ENCODE measurements at places on chromosomes 1 and 21.

DNA sequence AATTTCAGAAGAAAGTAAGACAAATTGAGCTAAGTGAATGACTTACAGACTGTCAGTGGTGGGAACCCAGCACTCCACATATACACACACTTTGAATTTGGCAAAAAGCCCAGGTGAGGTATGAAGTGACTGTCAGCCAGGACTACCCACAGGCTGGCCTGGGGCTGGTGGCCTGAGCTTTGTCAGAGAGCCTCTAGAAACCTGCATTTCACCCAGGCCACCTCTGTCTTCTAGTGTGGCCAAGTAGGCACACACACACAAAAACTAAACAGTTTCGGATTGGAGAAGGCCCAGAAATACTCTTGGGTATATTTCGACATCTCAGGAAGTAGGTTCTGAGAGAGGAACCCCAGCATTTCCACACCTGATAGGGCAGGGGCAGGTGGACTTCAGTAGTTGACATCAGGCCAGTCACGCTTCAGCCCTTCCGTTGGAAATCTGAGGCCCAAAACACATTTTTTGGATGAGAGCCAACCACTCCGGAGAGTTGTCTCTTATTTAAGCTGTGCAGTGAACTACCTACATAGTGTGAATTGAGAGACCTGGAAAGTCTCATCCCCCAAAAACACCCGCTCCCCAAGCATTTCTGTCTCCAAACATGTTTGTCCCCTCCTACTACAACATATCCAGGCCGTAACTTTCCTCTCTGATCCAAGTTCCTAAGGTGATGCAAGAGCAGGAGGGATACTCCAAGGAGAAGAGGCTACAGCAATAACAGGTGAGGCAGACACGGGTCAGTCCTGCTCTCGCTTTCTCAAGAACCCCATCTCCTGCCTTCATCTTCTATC lies 167.2 kb upstream of the PROX1 start:
- no peak for DNase-seq

DNA sequence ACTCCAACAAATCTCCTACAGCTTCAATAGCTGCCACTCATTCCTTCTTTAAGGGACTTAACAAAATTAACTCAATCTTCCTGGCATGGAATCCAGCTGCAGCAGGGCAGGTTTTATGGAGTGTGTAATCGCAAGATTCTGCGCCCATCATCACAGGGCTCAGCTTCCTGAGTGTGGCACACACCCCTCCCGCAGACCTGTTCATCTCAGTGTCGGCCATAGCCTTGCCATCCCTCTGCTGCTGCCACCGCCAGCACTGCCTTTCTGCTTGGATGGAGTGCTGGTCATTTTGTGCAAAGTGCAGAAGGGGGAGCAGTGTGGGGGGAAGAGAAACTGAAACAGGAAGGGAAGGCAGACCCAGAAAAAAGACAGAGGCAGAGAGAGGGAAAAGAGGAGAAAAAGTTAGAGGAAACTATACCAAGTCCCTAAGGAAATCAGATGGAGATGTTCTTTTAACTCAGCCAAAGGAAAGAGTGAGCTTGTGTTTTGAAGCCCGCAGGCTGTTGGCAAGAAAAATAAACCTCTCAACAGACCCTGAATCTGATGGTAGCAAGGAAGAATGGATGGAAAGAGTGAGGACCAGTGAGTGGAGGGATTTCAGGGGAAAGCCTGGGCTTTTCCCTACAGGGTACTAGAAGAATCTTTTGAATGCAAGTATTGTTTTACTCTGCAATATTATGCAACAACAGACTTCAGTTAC lies 324.2 kb downstream of the SEC16B start:
- DNase-seq: no peak

- DNase-seq: peak; percentile 86
Measured at GRCh38 chr1:15740924-15741850, 1.1 kb upstream of the TMEM82 start.

GRCh38 chr1:112371775-112372174 lies 24.2 kb upstream of the CTTNBP2NL start:
- no peak for DNase-seq

DNA sequence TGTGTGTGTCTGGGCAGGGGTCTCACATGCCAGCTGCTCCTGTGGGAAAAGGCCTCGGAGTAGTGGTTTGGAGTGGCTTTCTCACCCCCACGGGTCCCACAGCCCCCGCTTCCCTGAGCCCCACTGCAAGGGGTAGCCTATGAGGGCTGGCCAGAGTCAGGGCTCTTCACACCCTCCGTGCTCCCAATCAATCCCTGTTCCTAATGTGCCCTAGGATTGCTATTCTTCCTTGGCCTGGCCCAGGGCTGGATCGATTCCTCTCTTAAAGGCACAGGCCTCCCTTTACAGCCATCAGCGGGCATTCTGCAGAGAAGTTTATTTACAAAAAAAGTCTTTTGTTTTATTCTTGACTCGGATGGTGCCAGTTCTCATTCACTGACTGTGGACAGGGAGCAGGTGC lies 19.3 kb upstream of the ACTL8 start:
- no peak for DNase-seq

DNA sequence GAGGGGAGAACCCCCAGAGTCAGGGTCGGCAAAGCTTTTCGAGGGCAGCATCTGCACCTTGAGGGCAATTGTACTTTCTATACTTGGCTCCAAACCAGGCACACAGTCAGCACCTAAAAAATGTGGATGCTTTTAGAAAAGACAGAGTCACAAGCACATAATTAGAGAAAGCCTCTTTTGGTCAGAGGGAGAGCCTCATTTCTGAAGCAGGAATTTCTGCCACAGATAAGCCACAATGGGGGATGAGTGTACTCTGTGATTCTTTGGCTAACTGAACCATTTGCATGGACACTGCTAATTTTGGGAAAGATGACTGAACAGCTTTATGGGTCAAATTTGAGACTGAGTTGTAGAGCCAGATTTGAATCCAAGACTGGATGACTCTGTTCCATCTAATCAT lies 635.7 kb downstream of the KIF26B start:
- no peak for DNase-seq

- DNase-seq: no peak
Measured at GRCh38 chr1:185487936-185488335, 170.9 kb upstream of the IVNS1ABP start.

DNA sequence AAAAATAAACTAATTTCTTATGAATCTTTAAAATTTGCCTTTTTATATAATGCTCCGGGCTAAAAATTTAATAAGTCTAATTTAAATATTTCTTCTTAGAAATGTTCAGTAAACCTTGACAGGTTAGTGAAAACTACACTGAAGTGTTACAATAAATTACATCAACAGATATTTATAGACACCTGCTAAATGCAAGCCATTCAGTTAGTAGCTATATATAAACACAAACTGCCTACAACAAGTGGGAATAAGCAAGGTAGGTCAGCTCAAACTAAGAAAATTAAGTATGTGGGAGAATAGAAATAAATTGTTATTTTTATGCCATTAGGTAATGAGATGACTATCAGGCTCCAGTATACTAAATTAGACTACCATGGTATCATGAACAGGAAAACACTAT lies 215.6 kb downstream of the DENND1B start:
- no peak for DNase-seq

Measured in 8988T (cell line).